ENCODE measurements at places on chromosomes 5 and 9.

- no peak for DNase-seq
Observed at GRCh38 chr5:38267372-38267771, 9.0 kb downstream of the EGFLAM start.

DNA sequence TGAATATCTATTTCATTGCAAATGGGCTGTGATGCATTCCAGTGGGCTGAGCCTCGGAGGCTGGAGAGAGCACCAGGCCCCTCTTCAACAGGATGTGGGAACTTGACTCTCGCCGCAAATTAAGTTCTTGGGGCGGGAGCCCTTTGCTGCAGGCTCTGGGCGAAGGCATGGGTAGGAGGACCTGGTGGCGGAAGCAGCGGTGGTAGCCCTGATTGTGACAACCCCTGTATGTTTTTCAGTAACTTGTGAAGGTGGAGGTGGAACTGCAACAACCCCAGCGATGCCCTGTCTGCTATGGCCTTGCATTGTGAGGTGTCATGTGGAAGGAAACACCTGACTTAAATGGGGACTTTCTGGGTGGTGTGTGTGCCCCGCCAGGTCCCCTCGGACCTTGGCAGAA is 9.4 kb downstream of the FYB1 start:
- DNase-seq = no peak

DNA sequence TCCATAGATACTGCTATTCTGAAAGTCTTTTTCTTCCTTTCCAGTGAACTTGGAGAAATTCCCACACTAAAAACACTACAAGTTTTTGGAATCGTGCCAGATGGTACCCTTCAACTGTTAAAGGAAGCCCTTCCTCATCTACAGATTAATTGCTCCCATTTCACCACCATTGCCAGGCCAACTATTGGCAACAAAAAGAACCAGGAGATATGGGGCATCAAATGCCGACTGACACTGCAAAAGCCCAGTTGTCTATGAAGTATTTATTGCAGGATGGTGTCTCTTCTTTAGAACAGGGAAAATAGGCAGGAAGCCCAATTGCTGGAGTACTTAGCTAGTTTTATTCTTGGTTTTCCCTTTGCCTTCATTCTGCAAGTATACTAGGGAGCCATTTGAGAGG is 29.9 kb downstream of the SKP2 start:
- no peak for DNase-seq

- no peak for DNase-seq
Observed at GRCh38 chr9:101711330-101711941, 27.0 kb downstream of the GRIN3A start.

GRCh38 chr5:172630986-172631385 is 10.1 kb upstream of the NEURL1B start:
- DNase-seq = no peak

DNA sequence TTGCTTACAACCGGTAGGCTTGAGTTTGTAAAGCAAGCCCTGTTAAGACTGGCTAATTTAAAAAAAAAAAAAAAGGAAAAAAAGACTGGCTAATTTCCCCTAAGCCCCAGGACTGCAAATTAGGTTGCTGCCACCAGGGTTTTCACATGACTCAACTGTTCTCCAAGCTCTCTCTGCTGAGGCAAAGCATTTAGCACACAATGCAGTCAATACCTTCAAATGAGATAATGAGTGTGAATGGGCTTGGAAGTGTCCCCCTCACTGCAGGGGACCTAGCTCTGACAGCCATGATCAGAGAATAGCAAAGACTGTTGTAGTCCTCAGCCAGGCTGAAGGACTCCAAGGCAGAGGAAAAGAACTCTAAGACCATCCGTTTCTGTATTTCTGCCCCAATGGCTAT is 42.8 kb upstream of the ZSWIM6 start:
- no peak for DNase-seq

DNA sequence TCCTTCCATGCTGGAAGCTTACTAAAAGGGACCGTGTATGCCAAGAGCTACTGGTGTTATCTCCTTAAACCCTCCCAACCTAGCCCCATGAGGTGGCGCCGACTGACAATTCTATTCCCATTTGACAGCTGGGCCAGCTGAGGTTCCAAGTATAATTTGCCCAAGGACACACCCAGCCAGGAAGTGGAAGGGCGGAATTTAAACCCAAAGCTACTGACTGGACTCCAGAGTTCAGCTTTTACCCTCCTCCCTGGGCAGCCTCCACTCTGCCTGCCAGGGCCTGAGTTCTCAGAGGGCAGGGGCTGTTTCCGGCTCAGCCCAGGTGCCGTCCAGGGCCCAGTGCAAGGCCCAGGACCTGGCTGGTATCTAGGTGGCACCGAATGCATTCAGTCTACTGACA is 71.8 kb downstream of the C9orf50 start:
- no peak for DNase-seq

- no peak for DNase-seq
Observed at GRCh38 chr9:108325406-108325805, 530.4 kb downstream of the ACTL7B start.

DNA sequence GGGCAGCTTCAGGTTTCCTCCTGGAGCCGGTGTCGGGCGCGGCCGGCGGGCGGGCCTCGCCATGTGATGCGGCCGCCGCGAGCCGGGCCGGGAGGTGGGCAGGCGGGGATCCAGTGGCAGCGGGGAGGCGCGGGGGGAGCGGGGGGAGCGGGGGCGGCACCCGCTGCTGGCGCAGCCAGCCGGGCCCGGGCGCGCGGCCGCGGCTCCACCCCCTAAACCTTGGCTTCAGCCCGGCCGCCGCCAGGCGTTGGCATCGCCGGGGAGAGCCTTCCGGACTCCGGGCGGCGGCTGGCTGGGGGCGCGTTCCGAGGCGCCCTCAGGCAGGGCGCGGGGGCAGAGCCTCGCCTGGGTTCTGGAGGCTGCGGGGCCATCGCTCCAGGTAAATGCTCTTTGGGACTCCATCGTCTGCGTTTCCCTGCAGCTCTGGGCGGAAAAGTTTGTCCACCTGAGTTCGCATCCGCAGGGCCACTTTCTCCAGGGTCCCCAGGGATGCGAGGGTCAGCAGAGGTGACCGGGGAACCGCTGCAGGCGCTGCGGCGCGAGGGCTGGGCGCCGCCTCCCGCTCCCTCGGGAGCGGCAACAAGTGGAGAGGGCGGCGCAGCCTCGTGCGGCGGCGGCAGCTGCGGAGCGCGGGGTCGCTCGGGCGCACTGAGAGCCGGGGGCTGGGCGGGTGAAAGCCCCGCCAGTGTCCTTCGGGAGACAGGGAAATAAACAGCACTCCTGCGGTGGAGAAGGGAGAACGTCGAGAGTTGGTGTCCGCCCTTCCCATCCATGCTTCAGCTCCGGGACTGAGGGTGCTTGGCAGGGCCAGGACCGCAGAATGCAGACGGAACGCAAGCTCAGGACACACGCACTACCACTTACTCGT is at the start of gene ARHGEF28:
Gene ARHGEF28, plus strand, starts transcription at position 253 of the 868 bp plus-strand sequence. CDS start 58,656 bp downstream, outside the sequence.
- no peak for DNase-seq

DNA sequence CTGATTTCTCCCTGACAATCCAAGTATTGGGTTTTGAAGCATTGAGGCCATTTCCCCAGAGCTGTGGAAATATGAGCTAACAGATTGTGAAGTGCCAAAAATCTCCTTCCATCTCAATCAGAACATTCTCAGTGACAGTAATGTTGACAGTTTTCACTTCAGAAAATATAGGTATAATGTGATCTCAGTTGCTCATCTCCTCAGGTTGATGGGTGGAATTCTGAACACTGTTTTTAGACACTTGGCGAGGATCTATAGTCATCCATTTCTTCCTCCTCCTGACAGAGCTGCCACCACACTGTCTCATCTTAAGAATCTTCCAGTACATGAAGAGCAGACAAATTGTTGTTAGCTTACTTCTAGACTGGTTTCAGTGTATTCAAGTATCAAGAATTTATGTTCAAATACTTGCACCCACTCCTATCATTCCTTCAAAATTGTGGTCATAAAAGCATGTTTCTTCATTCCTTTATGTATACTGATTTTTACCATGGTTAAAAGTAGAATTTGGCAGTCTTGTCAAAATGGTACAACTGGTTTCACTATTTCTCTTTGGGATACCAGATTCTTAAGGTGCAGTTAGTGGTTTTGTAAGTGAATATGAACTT is 199.7 kb upstream of the TLE4 start:
- DNase-seq = no peak

- DNase-seq = no peak
Observed at GRCh38 chr5:45334939-45335338, 361.2 kb downstream of the HCN1 start.

DNA sequence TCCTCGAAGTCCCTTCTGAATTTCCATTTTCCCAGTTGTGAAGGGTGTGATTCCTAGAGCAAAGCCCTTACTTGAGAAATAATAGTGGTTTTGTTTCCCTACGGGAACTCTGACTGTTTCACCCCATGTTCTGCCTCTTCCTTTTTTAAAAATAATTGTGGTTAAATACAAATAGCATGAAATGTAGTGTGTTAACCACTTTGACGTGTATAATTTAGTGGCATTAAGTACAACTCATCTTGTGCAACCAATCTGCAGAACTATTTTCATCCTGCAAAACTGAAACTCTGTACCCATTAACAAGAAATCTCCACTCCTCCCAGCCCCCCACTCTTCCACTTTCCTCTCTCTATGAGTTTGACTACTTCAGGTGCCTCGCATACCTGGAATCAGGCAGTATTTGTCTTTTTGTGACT is 35.6 kb upstream of the HAND1 start:
- no peak for DNase-seq

DNA sequence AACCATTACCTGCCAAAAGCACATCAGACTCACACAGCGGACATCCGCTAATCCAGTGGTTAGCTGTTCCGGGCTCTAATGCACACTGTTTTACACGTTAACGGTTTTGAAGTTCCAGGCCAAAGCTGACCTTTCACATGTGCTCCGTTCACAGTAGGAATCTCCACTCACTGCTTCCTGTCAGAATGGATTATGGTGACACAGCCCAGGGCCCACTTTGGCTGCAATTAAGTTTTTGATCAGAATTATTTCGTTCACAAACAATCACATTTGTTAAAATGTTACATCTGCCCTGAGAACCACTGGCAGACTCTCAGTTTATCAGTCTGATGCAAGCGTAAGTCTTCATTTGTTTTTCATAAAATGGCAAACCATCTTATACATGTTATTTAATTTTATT is 30.2 kb upstream of the CATSPER3 start:
- no peak for DNase-seq

- DNase-seq = no peak
Observed at GRCh38 chr5:176875783-176876505, 23.2 kb downstream of the HK3 start.

- no peak for DNase-seq
Observed at GRCh38 chr9:35490910-35491465, 1.1 kb downstream of the RUSC2 start.

DNA sequence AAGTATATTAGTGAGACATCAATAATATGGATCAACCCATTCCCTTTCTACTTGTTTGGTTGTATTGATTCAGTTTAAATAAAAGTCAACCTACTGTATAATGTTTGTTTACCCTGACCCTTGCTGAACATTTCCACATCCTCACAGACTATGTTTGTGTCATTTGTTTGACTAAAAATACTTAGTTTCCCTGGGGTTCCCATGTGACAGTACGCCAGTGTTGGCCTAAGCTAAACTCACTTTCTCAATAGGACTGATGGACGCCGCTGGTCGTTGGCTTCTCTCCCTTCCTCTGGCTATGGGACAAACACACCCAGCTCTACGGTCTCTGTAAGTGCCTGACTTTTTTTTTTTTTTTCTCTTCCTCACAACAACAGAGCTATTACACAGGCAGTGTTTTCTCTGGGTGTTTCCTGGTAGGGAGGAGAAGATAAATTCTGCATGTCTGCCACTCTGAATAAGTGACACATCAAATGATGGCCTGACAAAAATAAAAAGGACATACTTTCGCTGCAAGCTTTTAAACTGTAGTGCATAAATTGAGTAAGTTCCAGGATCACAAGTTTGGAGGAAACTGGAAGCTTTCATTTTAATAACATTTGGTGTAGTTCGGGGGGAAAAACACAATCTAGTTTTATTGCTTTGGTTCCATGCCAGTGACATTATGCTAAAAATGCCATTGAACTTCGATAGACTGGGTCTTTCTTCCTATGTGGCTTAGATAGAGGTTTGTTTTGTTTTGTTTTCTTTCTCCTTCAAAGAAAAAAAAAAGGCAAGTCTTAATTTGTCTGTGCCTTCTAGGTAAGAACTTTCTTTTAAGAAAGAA is 101.0 kb downstream of the CD180 start:
- no peak for DNase-seq

DNA sequence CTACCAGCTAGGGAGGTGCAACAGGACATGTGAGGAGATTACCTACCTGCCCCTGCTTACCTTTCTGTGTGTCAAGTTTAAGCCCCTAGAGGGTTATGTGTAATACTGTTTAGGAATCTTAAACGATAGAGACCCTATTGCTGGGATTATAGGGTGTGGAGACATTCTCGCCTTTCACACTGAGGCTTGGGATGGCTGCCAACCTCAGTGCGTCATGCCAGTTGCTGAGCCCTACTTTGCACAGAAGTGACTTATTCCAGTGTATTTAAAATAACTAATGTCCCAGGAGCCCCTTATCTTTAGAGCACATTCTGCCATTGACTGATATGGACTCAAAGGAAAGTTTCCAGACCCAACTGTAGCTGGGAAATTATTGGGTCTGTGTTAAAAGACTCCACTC is 76.6 kb upstream of the XPA start:
- no peak for DNase-seq

DNA sequence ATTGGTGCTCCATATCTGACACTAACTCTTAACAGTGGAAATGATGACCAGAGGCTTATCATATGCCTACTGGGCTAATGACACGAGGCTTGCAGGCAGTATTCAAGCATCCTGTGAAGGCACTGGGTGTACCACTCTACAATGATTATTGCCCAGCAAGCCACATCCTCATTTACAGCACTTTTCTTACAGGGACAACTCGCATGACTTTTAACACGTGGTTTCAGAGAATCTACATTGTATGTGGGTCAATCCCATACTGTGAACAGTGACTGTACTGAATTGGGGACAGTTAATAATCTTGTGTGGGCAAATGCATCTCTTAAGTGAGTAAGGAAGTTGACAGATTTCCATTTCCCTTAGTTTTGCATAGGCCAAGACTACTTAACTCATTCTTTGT is 260.0 kb downstream of the TRPM3 start:
- DNase-seq = no peak

GRCh38 chr9:136881691-136882108 is 4.6 kb upstream of the TRAF2 start:
- DNase-seq = no peak

DNA sequence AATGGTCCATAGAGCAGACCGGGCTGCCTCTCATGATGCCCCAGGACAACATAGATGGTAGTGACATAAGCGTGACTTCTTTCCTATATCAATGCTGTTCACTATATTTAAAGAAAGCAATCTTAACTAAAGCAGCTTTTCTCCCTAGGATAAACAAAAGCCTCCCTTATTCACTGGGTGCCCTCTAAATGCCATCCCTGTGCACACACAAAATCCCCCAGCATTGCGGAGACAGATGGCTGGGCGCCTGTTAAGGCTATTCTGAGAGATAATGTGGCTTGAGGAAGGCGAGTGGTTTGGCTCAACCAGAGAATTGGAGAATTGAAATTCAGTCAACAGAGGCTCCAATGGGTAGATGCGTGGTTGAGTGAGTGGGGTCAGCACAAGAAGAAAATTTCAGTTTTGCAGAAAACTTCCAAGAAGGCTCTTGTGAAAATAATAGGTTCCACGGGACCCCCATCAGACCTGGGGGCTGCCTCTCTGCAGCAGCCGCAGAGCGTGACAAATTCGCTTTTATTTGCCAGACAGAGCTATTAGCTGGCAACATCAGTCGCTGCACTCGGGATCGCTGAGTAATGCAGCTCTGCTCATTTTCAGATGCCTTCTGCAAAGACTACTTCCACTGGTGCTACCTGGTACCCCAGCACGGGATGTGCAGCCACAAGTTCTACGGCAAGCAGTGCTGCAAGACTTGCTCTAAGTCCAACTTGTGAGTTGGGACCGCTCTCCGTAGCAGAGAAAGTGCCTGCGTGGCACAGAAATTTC is 103.9 kb upstream of the ICE1 start:
- no peak for DNase-seq

GRCh38 chr5:126198531-126198930 is 224.7 kb upstream of the GRAMD2B start:
- no peak for DNase-seq
